Posterior cingulate gyrus (tissue), 11 donors: ENCODE measurements at places on chromosomes 16 and 17.
A peak's percentile ranks its signal among the peaks of the same experiment; 100 is the strongest.

GRCh38 chr16:88076211-88076931 lies 125.1 kb downstream of the BANP start:
- DNase-seq: no peak

DNA sequence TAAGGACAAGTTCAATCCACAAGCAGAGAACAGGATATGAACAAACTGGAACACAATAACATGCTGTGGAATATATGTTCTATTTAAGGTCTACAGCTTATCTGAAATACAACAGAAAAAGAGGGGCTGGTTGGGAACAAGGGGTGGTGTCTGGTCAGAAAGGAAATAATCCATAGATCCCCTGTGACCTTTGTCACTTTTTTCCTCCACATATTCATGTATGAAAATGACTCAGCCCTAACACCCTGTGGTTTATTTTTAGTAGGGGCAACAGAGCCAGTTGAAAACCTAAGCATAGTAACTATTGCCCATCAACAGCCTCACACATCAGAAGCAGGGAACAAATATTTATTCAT lies 12.3 kb upstream of the SPAG9 start:
- DNase-seq: no peak

DNA sequence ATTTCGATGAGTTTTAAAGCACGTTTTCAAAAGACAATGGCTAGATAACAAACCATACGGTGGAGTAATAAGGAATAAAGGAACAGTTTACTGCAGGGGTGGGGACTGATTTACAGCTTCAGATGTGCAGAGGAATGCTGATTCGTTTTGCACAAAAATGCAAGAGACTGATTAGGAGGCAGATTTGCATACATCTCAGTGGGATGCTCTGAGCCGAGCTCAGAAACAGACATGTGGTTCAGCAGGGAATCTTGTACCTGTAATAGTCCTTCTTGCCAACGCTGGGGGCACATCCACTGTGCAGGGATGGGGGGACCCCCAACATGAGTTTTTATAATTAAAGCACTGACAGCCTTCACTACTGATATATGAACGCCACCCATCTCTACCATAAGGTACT lies 308.0 kb downstream of the GRIN2A start:
- no peak for DNase-seq

DNA sequence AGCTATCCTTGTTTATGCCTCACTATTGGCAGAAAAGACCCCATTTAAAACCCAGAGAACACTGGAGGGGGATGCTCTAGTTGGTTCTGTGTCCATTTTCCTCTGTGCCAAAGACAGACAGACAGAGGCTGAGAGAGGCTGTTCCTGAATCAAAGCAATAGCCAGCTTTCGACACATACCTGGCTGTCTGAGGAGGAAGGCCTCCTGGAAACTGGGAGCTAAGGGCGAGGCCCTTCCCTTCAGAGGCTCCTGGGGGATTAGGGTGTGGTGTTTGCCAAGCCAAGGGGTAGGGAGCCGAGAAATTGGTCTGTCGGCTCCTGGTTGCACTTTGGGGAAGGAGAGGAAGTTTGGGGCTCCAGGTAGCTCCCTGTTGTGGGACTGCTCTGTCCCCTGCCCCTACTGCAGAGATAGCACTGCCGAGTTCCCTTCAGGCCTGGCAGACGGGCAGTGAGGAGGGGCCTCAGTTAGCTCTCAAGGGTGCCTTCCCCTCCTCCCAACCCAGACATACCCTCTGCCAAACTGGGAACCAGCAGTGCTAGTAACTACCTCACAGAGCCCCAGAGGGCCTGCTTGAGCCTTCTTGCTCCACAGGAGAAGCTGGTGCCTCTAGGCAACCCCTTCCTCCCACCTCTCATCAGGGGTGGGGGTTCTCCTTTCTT lies 56.1 kb downstream of the IGF2BP1 start:
- no peak for DNase-seq

GRCh38 chr16:17416461-17417311 lies 54.1 kb downstream of the XYLT1 start:
- DNase-seq: peak; percentile 86

DNA sequence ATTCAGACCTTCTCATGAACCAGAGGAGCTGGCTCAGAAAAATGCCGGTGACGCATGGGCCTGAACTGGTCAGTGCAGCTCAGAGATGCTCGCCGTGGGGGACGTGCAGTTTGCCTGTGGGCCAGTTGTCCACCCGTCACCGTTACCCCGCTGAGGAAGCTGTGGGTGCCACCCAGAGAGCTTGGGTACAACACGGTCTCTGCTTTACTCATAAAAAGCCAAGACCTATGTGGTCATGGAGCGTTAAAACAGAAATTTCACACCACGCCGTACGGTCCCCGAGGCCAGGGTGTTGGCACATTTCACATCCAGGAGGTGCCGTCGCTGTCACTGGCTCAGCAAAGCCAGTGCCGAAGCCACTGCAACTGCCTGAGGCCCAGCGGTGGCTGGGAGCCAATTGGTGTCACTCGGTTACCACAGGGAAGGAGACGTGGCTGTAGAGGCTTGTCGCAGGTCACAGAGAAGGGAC lies 120.9 kb downstream of the METRNL start:
- peak; percentile 7 for DNase-seq

GRCh38 chr17:79948406-79948944 lies 87.2 kb downstream of the TBC1D16 start:
- DNase-seq: no peak

DNA sequence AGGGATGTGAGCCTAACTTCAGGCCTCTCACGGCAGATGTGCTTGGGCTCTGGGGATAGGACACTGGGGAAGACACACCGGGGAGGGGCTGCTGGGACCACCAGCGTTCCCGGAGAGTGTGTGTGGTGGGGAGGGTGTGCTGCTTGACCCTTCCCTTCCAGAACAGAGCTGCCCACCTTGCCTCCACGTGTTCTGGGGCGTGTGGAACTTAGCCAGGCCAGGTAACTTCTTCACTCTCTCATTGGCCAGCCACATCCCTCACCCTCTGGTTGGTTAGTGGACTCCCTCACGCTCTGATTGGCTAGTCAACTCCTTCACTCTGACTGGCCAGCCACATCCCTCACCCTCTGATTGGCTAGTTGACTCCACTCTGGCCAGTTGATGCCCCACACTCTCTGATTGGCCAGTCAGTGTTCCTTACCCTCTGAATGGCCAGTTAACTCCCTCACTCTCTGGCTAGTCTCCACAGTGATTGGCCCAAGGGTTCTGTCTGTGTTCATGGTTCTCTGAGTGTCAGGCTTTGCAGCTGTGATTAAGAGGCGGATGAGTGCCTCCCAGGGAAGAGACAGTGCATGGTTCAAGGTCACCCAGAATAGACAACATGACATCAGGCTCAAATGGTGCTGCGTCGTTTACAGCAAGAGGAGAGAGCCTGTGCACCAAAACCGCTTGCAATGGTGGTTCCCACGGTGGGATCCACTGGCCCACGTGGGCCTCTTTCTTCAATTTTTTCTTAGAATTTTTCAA lies 10.0 kb downstream of the TMEM235 start:
- DNase-seq: peak; percentile 88

GRCh38 chr16:79419148-79419547 lies 181.4 kb downstream of the MAF start:
- no peak for DNase-seq

- no peak for DNase-seq
Measured at GRCh38 chr17:71423871-71424546, 696.8 kb upstream of the SOX9 start.

- peak; percentile 93 for DNase-seq
Measured at GRCh38 chr17:72539981-72540897, 419.4 kb downstream of the SOX9 start.

- DNase-seq: peak; percentile 55
Measured at GRCh38 chr17:2707721-2708584, 3.6 kb downstream of the CLUH start.

- DNase-seq: no peak
Measured at GRCh38 chr16:71746442-71747046, 22.0 kb upstream of the PHLPP2 start.

DNA sequence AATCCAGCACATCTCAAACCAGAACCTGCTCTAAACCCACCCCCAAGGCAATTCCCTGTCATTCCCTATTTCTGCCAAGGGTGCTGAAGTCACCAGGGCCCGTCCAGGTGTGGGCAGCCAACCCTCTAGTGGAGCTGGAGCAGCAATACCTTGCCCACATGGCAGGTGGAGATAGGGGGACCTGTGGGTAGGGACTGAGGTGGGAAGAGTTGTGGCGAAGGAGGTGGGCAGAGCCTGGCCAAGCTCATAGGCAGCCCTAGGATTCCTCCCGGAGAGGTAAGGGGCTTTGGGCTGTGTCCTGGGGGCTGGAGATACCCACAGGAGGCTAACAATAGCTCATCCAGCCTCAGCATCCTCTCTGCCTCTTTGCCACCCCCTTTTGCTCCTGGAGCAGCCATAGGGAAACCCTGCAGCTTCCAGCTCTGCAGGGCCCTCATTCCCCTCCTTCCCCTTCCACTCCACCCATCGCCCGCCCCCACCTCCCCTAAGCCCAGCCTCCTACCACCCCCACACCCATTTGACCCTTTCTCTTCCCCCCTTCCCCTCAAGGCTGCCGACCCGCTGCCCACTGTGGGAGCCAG lies 30.4 kb upstream of the CRHR1 start:
- DNase-seq: no peak

DNA sequence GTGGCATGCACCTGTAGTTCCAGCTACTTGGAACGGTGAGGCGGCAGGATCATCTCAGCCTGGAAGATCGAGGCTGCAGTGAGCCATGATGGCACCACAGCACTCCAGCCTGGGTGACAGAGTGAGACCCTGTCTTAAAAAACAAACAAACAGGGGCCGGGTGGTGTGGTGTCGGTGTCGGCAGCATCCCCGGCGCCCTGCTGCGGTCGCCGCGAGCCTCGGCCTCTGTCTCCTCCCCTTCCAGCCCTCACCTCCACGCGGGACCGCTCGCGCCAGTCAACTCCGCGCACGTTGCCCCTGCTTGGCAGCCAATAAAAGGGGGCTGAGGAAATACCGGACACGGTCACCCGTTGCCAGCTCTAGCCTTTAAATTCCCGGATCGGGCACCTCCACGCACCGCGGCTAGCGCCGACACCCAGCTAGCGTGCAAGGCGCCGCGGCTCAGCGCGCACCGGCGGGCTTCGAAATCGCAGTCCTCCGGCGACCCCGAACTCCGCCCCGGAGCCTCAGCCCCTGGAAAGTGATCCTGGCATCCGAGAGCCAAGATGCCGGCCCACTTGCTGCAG lies 204.7 kb downstream of the CDRT15L2 start:
- no peak for DNase-seq

GRCh38 chr17:33028778-33029177 lies 37.1 kb downstream of the SPACA3 start:
- DNase-seq: no peak

DNA sequence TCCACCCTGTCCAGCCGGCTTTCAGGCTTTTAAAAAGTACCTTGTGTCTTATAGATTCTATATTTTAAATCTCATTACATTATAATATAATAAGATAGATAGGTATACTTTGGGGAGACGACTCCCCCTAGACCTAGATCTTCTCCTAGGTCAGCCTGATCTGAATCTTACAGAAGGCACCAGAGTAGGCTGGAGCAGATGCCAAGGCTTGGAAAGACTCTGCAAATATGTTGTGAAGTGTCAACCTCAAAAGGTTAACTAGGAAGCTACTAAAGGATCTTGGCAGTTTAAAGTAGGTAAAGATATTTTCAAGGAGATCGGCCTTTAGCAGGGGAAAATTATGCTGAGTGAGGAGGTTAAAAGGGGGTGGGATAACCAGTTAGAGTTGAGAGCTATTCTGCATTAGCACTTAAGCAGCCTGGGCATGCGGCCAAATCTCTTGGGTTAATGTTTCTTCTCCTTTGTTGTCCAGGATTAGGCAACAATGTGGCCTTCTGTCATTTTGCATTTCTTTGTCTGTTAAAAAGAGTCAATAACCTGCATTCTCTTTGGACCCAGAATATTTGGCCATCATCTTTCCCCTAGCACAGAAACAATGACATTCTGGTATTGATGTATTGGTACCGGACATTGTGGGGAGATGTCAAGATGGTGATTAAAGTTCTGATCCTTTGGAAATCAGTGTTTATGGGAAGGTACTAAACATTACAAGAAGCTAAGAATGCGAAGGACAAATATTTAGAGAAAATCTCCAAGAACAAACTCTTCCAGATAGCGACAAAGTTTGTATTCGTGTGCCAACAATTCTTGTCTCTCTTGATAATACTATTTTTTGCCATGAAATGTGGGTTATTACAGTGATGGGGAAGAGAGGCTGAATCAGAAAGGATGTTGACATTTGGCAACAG lies 51.2 kb upstream of the DHX40 start:
- DNase-seq: no peak

GRCh38 chr17:27870345-27870744 lies 22.8 kb downstream of the LYRM9 start:
- DNase-seq: no peak

GRCh38 chr17:2087597-2088211 lies 32.8 kb downstream of the HIC1 start:
- DNase-seq: no peak

DNA sequence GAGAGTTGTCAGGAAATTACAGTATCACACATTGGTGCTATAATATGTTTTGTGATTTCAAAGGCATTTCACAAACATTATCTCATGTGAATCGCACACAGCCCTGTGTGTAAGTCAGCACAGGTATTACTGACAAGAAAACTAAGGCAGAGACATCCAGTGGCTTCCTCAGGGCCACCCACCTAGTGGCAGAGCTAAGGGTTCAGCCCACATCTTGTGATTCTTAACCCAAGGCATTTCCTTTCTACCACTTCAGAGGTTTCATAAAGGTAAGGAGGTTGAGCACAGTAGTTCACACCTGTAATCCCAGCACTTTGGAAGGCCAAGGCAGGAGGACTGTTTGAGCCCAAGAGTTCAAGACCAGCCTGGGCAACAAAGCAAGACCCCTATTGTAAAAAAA lies 58.2 kb downstream of the STX8 start:
- no peak for DNase-seq

GRCh38 chr17:80465327-80465974 lies 11.0 kb downstream of the NPTX1 start:
- no peak for DNase-seq

- no peak for DNase-seq
Measured at GRCh38 chr17:79728908-79729471, 1.8 kb upstream of the ENPP7 start.

GRCh38 chr16:70756071-70756470 lies 44.9 kb downstream of the VAC14 start:
- DNase-seq: no peak

- no peak for DNase-seq
Measured at GRCh38 chr16:55082591-55082976, 151.9 kb downstream of the IRX5 start.

GRCh38 chr17:45905814-45906213 lies 11.5 kb downstream of the MAPT start:
- DNase-seq: no peak

GRCh38 chr17:50658616-50659015 lies 23.9 kb downstream of the ABCC3 start:
- no peak for DNase-seq

GRCh38 chr17:57612202-57613071 lies 132.7 kb downstream of the CCDC182 start:
- DNase-seq: no peak
